ENCODE measurements at places on chromosomes 1 and 21.

DNA sequence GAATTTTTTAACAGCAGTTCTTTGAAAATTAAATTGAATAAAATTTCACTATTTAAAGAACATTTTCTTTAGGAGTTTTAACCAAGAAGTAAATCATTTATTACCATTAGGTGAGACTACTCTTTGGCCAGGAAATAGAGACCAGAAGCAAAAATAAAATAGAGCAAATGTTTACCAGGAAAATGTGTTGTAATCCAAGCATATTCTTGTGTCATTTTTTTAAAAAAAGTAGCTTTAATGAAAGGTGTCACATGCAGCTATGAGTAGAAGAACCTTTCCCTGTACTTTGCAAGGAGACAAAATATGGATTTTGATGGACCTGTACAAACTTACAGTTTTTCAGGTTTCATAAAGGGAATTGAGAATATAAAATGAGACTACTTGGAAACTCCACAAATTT, 140.8 kb downstream of the NFIA start:
- no peak for DNase-seq

DNA sequence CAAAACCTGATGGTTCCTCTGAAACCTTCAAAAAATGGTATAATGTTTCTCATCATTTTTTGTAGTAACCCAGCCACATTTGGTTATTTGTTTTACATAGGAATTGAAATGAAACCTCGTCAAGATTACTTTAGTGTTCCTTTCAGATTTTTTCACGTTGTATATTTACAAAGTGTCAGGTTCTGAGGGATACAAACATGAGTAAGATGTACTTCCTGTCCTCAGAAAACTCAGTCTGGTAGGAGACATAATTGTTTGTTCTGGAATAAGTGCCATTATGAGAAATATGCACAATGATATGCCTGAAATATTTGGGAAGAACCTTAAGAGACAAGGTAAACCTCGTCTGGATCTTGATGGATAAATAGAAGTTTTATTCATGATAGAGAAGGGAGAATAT, 145.5 kb downstream of the USP25 start:
- DNase-seq: no peak

DNA sequence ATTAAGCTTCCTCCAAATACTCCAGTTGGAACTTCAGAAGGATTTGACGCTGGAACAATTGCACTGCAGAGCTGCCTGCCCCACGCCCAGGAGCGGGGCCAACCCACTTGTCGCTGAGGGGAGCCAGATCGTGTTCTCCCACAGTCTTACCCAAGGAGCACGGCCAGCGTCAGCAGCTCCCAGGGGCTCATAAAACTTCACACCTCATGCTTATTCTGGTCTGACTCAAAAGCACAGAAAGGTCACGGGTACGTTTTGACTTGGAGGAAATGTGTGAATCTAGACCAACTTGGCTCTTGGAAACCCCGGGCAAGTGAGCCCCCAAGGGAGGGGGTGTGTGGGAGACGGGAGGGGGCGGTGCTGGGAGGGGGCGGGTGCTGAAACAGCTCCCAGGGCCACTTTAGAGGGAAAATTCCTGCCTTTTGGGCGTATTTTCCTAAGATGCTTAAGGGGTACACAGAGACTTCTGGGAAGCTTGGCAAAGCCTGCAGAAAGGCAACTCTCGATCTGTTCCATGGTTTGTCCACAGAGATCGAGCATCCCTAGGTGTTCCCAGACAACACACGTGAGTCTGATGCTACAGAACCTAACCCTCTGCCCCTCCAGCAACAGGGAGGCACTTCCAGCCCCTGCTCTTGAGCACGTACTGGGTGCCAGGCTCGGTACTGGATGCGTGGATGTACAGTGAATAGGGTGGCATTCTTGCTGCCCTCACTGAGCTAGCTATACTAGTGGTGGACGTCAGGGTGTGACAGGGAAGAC, 98.9 kb downstream of the DHRS3 start:
- no peak for DNase-seq

DNA sequence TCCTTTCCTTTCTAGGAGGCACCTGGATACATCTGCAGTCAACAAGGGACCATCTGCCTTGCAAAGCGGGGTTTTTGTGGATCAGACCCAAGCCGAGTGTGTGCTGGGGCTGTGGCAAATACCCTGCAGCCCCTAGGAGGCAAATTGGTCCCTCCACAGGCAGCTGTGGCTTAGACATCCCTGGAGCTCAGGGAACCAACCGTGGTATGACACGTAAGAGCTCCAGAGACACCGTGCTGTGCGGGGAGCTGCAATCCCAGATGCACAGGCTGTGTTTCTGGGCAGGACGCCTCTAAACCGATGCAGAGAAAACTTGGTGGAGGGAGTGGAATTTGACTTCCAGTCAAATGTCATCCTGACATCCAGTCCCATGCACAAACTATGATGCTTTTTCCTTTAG, 141.5 kb downstream of the KAZN start:
- DNase-seq: no peak

DNA sequence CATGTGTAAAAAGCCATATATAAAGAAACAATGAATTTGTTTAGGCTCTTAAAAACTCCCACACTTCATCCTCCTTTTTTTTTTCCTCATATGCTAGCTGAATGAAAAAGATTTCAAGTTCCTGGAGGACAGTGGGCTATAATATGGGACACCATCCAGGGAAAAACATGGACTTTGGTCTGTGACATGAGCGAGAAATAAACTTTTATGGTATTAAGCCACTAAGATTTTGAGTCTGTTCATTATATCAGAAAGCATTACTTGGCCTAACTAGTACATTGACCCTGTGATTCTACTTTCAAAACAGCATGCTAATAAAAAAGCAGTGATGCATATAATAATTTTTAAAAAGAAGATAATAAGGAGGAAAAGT, 392.3 kb upstream of the CAMK1G start:
- DNase-seq: no peak

DNA sequence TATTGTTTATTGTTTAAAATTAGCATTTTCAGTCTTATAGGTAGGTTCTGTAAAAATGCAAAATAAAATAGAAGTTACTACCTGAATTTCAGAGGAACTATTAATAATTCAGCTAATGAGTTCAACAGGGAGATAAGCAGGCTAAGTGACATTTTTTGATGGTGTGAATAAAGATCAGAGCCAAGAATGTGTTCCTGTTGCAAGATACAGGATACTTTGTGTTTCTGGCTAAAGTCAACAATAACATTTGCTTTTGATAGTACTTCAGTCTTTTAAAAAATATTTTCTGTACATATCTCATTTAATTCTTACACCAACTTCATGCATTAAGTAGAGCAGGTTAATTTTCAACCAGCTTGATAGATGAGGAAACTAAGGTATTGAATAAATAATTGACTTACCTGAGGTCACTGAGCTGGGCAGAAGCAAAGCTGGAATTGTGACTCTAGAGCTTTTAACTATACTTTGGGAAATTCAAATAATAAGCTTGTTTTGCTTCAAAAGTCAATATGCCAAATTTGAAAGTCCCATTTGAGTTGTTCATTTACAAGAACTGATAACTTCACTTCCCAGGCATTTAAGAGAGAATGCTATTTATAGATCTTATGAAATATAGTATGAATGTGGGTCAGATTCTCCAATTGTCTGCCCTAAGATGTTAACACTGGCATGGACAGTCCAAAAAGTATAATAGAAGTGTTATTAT, 6.0 kb downstream of the GORAB start:
- no peak for DNase-seq
